Esophagus (tissue), 2 donors: ENCODE measurements at places on chromosomes 7 and 10. TPM values are rescaled to one million over a fixed set of nuclear protein-coding genes. Genes with fewer than 3 reads are reported as not detected.

The EBLN1 gene
- polyA plus RNA-seq = not detected

The OR6B1 gene
- polyA plus RNA-seq = not detected

The SNX13 gene
- 6.6 TPM for polyA plus RNA-seq

The SAP25 gene
- polyA plus RNA-seq = 3.3 TPM

The GPR158 gene
- polyA plus RNA-seq = under 0.01 TPM

The DDIT4 gene
- polyA plus RNA-seq = 332 TPM

The GIMAP7 gene
- 10.1 TPM for polyA plus RNA-seq

The TMEM176B gene
- polyA plus RNA-seq = 5.7 TPM

The C10orf105 gene
- 0.04 TPM for polyA plus RNA-seq

The LMTK2 gene
- 9.2 TPM for polyA plus RNA-seq

The CTTNBP2 gene
- polyA plus RNA-seq = 11.7 TPM

The DPP6 gene
- polyA plus RNA-seq = 0.60 TPM
